ENCODE measurements at places on chromosomes 6 and 20.
A peak's percentile ranks its signal among the peaks of the same experiment; 100 is the strongest.

- no peak for DNase-seq
These were observed 112.0 kb downstream of the CDK19 start for GRCh38 chr6:110703010-110703905.

DNA sequence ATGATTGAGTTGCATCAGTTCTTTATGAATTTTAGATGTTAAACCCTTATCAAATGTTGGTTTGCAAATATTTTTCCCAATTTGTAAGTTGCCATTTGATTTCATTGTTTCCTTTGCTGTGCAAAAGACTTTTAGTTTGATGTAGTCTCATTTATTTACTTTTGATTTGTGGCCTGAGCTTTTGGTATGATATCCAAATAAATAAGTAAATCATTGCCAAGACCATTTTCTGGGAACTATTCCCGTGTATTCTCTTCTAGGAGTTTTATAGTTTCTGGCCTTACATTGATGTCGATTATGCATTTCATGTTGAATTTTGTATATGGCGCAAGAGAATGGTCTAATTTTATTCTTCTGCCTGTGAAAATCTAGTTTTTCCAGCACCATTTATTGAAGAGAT, 13.4 kb downstream of the AIG1 start:
- DNase-seq = no peak

DNA sequence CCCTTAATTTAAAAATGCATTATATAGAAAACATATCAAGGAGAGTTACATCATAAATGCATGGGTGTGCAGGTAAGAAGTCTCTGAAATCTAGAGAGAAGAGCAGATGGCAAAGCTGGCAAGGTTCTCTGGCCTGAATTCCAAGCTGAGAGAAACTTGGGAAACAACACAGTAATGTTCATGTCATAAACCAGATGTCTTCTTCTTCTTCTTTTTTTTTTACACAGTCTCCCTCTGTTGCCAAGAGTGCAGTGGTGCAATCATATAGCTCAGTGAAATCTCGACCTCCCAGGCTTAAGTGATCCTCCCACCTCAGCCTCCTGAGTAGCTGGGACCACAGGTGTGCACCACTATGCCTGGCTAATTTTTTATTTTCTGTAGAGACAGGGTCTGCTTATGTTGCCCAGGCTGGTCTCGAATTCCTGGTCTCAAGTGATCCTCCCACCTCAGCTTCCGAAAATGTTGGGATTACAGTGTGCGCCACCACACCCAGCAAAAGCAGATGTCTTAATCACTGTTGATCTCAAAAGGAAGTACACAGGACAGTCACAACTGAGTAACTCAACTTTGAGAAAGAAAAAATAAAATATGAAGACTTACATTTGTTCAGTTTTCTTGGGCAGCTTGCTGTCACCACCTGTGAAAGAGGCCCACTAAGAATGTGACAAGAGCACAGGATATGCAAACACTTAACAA, 77.3 kb downstream of the DNAAF9 start:
- no peak for DNase-seq

DNA sequence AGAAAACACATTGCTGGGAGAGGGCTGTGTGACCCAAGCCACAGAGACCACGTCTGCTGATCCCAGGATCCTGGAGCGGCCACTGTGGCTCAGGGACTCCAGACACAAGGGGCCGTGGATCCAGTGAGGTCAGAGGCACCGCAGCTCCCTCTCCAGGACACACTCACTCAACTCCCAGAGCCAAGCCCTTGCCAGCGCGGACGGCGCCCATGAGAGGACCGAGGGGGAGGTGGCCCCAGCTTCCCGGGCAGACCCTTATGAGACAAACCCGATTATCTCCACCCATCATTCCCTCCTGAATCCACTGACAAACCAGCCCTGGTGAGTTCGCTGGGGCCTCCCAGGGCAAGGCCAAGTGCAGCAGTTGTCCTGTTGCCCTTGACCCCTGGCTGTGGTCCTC, 201.2 kb downstream of the TAF4 start:
- no peak for DNase-seq

DNA sequence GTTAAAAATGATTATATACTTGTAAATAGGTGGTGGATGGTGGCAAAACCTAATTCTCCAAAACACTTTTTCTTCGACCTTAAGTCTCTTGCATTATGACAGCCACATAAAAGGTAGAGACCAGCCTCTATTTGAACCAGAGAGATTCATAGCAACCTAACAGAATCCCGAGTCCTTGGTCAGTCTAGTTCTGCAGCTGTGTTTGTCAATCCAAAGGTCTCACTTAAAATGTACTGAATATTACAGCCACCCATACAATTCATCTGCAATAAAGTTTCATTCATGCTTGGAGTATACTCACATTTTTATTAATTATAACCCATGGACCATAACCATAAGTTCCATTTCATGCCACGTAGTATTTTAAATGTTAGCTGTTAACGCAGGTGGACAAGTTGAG, 87.2 kb downstream of the EPM2A start:
- no peak for DNase-seq

GRCh38 chr6:87869064-87869905, 167.3 kb upstream of the AKIRIN2 start:
- no peak for DNase-seq

GRCh38 chr6:85594197-85594930, 706 bp upstream of the SNX14 start:
- no peak for DNase-seq

DNA sequence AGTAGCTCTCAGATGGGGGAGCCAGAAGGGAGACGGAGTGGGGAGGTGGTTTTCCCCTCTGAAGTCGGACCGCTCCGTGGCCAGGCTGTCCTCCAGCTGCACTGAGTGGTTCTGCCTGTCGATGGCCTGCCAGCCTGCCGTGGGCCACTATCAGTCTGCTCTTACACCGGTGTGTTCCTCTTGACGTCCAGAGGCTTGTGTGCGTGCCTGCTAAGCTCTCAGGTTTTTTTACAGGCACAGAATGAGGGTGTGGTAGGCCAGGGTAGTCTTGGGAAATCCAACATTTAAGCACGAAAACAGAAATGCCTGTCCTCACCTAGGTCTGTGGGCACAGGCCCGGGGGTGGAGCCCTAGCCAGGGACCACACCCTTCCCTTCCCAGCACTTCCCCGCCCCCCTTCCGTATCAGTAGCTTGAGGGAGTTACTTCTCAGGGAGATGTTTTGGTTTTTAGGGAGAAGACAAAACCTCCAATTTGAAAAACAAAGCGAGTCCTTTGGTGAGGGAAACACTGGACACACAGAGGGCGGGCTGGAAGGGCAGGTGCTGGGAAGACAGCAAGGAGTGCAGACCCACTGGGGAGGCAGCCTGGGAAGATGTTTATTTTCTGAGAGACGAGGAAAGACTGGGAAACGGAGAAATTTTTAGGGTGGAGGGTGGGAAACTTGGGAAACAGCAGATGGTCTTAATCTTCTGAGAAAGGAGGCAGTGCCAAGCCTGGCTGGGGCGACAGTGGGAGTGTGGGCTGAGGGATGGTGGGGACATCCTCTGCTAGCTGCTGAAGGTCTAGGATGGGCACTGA, 106.5 kb downstream of the LY86 start:
- no peak for DNase-seq

GRCh38 chr6:143528164-143528811, 16.8 kb upstream of the FUCA2 start:
- DNase-seq = no peak

DNA sequence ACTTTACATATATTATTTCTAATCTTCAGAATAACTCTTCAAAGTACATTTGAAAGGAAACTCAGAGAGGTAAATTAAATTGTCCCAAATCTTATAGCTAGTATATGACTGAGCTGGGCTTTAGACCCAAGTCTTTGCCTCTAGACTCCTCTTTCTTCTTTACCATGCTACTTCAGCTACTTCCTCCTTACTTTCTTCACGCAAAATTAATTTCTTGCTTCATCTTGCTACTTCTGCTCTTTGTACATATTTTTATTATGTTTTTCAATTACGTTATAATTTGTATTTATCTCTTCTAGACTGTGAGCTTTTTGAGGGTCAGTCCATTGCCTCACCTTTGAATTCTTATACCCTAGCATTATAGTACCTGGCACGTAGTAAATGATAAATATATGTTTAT, 5.3 kb downstream of the TMEM170B start:
- no peak for DNase-seq

GRCh38 chr20:48776306-48776705, 51.5 kb downstream of the PREX1 start:
- no peak for DNase-seq

GRCh38 chr20:47749339-47749738, 35.9 kb downstream of the SULF2 start:
- DNase-seq = no peak

GRCh38 chr20:46701057-46701456, 8.4 kb upstream of the SLC2A10 start:
- DNase-seq = no peak

GRCh38 chr6:127115084-127115655, 3.3 kb upstream of the RSPO3 start:
- no peak for DNase-seq

GRCh38 chr20:37395410-37395797, 49.5 kb downstream of the SRC start:
- DNase-seq = no peak

GRCh38 chr6:132168961-132169360, 217.8 kb upstream of the CCN2 start:
- no peak for DNase-seq

DNA sequence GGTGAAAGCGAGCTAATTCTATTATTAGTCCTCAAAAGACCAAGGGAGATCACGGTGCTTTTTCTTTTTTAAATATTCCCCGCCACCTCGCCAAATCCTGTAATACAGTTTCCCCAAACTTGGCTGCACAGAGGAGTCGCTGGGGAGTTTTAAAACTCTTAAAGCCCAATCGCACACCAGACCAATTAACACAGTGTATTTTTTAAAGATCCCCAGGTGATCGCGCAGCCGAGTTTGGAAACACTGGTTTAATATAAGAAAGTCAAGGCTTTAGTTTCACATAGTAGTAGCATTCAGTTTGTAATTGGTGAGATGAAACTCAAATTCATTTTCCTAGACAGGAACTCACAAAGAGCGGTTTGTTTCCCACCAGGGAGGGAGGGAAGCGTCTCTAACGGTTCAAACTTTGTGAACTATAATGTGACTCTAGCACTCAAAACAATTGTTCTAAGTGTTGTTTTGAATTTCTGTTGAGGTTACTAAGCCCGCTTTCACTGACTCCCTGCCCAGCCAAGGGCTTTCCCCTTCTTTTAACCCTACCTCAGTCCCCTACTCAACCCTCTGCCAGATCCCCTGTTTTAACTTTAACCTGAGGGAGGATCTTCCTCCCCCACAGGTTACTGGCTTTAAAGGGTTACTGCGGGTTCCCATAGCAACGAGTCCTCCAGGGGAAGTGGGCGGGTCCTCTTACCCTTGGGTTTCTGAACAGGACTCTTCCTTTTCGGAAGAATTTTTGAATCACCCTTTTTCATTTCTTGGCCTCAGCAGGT, 25.7 kb upstream of the BTBD3 start:
- peak; percentile 16 for DNase-seq

DNA sequence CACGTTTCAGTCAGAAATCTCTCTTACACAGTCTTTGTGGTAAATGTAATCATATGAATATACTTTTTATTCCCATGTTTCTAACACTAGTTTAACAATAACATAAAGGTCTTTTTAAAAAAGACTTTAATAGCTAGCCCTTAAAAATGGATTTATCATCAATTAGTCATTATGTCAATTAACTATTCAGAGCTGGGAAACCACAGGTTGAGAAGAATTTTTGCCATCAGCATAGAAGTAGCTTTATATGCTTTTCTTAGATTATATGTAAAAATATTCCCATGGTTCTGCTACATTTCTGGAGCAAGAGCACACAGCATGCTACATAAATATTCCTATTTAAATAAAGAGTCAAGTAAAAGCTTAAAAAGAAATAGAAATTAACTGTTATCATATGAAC, 35.5 kb downstream of the ASCC3 start:
- DNase-seq = no peak

- no peak for DNase-seq
These were observed 71.3 kb downstream of the PCSK2 start for GRCh38 chr20:17298171-17298570.

DNA sequence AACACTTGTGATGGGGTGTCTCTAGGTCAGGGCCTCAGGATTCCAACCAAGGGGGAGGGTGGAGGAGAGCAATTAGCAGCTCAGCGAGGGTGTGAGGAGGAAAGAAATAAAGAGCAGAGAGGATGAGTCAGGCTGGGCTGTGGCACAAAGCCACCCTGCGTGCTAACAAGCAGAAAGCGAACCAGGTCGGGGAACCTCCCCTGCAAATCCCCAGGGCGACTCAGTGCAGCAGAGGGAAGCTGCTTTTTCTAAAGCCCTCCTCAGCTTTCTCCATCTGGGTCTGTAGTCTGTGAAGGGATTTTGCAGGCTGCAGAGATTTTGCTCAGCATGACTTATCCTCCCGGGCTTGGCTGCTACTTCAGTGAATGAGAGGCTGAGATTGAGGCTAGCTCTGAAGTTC, 6.6 kb upstream of the SPO11 start:
- DNase-seq = peak; percentile 19

GRCh38 chr6:46118836-46119235, 11.0 kb upstream of the ENPP4 start:
- DNase-seq = no peak

DNA sequence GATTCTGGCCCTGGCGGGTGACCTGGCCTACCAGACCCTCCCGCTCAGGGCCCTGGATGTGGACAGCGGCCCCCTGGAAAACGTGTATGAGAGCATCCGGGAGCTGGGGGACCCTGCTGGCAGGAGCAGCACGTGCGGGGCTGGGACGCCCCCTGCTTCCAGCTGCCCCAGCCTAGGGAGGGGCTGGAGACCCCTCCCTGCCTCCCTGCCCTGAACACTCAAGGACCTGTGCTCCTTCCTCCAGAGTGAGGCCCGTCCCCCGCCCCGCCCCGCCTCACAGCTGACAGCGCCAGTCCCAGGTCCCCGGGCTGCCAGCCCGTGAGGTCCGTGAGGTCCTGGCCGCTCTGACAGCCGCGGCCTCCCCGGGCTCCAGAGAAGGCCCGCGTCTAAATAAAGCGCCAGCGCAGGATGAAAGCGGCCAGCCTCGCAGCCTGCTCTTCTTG, 868 bp upstream of the SLC2A4RG start:
- DNase-seq = no peak

DNA sequence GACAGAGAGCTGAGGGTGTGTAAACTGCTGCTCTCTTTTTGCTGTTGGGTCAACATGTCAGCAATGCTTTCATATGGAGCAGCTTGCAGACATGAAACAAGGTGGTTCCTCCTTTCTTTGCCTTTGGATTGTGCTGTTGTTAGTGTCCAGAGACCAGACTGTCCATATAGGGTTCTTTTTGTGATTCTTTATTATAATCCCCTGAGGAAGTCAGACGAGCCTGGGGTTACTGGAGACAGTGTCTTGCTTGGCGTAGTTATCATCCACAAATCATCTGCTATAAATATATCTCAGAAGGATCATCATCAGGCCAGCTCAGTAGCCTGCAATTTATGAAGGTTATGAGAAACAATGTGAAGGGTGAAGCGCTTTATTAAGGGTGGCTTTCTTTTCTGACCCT, 2.3 kb upstream of the ADGRB3 start:
- no peak for DNase-seq

GRCh38 chr6:85669735-85670194, 27.1 kb upstream of the SYNCRIP start:
- DNase-seq = no peak

DNA sequence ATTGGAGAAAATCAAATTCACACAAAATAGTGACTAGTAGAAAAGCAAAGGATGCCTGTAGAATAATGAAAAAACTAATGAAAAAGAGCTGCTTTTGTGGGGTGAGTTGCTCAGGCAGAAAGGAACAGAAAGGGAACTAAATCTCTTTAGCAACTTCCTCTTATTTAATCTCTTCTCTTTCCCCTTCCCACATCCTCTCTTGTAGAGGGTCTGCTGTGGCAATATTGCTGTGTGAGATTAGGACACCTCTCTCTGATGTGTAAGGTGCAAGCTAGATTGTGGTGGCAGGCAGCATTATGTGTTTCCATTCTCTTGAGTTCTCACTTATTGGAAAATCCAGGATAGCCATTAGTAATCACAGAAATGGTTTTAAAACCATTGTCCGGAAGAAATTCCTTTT, 49.7 kb downstream of the SYNE1 start:
- no peak for DNase-seq
